ENCODE measurements at places on chromosomes 7 and 10.
A peak's percentile ranks its signal among the peaks of the same experiment; 100 is the strongest.

DNA sequence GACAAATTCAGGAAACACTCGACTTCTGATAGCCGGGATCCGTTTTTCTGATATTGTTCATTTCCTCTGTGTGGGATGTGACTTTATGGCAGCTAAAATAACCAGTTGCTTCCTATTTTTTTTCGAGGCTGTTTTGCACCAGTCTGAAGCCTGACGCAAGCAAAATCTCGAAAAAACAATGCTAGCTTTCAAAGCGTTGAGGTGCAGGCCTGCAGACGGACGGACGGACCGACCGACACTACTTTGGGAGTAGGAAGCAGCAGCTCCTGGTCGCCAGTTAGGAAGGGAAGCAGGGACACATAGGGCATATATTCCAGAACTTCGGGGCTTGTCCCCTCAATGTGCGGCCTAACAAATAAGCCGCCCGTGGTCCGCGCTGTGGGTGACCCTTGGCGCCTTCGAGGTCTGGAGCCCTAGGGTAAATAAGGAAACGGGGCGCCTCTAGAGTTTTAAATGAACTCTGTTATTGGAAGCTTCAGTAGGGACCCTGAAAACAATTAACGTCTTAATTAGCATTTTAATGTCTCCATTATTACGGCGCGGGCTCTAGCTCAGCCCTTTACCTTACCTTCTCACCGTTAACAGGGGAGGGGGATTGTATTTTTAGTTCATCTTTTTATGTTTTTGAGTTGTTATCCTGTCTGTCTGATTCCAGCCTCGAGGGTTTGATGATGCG, 1.3 kb downstream of the HHEX start:
- DNase-seq: peak; percentile 75

GRCh38 chr10:43109671-43110249, 28.5 kb upstream of the CSGALNACT2 start:
- no peak for DNase-seq

DNA sequence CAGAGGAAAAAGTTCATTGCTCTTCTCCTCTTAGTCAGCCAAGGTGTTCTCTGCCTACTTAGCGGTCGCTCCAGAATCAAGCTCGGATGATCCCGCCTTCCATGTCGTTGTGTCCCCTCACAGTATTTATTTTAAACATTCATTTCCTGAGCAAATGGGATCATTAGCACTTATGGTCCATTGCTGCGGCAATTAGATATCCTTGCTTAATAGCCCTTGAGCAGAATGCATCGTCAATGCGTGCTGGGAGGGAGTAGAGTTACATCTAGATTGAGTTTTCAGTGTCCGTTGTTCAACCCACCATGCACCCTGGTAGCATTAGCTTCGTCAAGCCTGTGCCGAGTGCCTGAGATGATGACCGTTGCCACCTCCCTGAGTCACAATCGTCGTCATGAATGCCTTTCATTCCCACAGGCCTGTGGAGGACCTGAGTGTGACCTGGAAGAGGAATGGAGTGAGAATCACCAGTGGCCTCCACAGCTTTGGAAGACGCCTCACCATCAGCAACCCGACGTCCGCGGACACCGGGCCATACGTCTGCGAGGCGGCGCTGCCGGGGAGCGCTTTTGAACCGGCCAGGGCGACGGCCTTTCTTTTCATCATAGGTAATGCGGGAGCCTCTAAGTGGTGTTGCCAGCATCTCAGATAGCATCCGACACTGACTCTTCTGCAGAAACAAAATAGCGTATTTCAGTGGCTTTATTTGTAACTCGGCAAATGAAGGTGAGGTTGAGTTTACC, 650.4 kb downstream of the SDK1 start:
- no peak for DNase-seq

DNA sequence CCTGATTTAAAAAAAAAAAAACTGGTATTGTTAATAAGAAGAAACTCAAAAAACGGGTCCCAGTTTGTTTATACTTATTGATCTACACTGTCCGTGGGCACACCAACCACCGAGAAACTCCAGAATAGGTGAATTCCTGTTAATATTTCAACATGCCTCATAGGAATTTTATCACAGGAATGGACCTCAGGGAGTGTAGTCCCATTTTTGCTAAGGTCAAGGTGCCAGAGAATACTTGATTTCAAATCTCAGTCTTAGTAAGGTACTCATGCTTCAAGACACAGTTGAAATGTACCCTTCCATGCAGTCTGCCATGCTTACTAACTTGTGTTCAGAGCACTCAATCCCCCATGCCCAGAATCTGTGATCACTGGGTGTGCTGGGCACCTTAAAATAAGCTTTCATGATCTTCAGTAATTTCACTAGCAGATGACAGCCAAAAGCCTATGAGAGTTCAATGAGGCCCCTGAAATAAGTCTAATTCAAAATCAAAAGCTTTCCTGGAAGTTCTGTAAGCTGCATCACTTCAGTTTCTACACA, 385.7 kb downstream of the TNS3 start:
- no peak for DNase-seq

GRCh38 chr7:74012842-74013249, 15.1 kb upstream of the ELN start:
- DNase-seq: no peak

DNA sequence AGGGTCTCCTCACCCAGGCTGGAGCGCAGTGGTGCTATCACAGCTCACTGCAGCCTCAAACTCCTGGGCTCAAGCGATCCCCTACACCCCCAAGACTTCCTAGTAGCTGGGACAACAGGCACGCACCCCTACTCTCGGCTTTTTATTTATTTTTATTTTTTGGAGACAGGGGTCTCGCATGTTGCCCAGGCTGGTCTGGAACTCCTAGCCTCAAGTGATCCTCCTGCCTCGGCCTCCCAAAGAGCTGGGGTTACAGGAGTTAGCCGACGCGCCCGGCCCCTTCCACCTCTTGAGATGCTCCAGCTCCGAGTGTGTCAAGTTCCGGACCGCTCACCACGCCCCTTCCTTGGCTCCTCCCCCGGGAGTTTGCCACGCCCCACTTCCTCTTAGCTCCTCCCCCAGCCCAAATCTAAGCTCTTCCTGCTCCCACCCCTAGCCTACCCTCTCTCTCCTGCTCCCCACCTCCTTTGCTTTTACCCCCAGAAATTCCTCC, 6.3 kb downstream of the NAT16 start:
- peak; percentile 25 for DNase-seq

DNA sequence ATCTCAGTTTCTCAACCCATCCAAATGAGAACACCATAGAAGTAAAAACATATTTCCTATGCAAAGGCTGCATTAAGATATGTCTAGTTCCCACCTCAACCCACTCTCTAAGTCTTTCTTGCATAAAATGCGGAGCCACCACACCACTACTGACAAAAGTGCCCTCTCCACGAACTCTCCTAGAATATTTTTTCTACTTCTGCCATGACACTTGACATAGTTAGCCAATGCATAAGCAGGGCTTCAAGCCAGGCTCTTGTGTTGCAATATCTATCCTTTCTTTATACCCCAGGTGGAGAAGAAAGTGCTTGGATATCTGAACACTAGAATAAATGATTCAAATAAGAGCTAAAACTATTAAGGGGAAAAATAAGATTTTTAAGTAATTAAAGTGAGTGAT, 465.2 kb downstream of the NRG3 start:
- no peak for DNase-seq

DNA sequence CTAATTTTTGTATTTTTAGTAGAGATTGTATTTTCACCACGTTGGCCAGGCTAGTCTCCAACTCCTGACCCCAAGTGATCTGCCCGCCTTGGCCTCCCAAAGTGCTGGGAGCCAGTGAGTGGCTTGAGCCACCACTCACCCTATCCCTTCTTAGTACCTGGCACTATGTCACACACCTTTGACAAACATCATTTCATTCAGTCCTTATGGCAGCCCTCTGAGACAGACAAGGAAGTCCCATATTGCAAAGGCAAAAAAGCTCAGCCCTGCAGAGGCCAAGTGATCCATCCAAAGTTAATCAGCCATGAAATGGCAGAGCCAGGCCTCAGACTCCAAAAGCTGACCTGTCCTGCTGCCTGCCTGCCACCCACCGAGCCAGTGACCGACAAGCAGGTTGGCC, 39.9 kb upstream of the ECHDC3 start:
- DNase-seq: no peak

GRCh38 chr7:133344275-133344674, 91.4 kb downstream of the EXOC4 start:
- no peak for DNase-seq

DNA sequence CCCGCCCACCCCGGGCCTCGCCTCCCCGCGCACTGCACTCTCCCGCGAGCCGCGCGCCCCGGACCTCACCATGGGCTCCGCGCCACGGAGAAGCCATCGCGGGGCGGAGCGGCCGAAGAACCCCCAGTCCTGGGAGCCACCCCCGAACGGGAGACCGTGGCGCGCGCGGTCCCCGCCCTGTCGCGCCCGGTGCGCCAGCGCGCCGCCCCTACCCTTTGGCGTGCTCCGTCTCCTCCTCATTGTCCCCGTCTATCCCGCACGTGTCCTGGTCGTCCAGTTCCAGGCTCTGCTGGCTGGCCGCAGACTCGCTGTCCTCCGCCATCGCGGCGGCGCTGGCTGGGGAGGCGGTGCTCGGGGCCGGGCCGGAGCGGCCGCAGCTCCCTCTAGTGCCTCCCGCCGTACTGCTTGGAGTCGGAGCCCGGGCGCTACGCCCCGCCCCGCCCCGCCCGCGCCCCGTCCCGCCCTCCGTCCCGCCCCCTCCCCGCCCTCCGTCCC, at the start of gene NMT2:
Gene NMT2 (minus strand): TSS at position 403 of the 495 bp plus-strand sequence. CDS start 81 bp downstream, at position 322.
- no peak for DNase-seq

DNA sequence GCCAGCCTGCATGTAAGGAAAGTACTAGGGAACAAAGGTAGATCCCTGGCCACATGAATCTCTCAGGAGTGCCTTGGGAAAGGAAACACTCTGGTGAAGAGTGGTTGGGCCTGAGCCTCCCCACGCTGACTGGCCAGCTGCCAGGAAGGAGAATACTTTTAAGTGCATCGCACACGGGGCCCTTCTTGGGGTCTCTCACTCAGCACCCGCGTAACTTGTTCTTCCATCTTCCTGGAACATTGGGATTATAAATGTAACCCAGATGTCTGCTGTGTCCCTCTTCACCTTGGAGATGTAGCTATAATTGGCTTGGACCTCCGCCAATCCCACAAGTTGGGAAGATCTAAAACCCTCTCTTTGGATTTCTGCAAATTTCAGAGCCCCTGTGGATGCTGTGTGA, 4.4 kb upstream of the GLI3 start:
- DNase-seq: no peak

GRCh38 chr7:156015237-156016020, 203.2 kb upstream of the SHH start:
- no peak for DNase-seq

- DNase-seq: no peak
These were observed 39.9 kb downstream of the CABCOCO1 start for GRCh38 chr10:61702584-61702983.

GRCh38 chr7:105826143-105826542, 50.3 kb downstream of the ATXN7L1 start:
- no peak for DNase-seq

- DNase-seq: peak; percentile 56
These were observed 186.4 kb downstream of the FAM107B start for GRCh38 chr10:14588084-14588937.
